T-helper 9 cell (primary cell): ENCODE measurements at places on chromosomes 11 and 22.

DNA sequence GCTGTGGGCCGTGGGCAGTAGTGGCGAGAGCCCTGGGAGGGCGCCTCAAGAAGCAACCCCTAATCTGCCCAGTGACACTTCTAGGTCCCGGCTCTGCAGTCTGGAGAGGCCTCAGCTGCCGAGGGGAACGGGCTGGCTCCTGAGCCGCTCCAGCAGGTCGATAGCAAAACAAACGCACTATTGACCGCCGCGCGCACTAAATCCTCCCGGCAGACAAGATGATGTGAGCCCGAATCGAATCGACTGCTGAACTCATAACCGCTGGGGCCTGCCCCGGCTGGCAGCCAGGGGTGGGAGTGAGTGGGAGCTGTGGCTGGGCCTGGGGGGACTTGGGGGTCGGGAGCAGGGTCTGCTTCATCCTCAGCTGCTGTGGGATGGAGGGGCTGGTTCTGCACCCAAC lies 36.1 kb downstream of the FLRT1 start:
- no peak for DNase-seq

GRCh38 chr11:128625746-128626145 lies 38.4 kb upstream of the ETS1 start:
- no peak for DNase-seq

DNA sequence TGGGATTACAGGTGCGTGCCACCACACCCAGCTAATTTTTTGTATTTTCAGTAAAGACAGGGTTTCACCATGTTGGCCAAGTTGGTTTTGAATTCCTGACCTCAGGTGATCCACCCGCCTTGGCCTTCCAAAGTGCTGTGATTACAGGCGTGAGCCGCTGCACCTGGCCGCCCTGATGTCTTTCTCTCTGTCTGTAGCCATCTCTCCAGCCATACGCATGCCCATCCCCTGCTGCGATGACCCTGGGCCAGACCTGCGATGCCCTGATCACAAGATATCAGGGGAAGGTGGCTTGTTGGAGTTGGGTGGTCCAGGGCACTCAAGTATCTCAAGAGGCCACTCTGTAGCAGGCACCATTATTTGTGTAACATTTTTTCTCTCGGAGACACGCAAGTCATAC lies 54.4 kb upstream of the RBFOX2 start:
- no peak for DNase-seq

DNA sequence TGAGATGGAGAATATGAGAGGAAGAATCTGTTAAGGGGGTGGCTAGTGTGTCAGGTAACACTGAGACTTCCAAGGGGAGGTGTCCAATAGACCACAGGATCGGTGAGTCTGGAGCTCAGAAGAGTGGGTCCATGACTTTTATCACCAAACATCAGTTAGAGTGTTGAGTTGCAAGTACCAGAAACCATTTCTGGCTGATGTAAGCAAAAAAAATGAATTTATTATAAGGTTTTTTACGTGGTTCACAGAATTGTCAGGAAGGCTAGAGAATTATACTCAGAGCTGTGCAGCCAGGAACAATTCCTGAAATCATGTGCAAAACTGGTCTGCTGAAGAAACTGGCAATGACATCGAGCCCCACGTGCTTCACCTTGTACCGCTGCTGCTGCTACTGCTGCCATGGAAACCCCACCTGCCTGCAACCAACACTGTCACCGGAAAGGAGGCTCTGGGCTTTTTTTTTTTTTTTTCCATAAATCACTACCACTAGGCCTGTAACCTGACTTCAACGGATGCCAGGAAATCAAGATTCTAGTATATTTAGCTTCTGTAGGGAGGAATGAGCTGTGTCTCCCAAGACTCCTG lies 16.6 kb upstream of the STK33 start:
- no peak for DNase-seq

DNA sequence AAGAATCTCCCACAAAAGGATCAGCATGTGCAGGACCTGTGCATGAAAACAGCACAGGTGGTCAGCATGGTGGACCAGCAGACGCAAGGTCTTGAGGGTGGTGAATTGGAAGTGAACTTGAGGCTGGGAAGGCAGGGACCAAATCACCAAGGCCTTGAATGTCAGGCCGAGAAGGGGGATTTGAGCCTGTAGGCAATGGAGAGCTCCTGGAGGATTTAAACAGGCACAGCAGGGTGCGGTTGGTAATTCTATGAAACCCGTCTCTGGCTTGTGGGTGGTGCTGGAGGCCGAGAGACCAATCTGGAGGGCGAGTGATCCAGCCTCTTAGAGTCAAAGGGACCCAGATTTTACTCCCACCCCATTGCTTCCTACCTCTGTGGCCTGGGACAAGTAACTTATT lies 2.4 kb downstream of the TSKU start:
- DNase-seq: no peak

DNA sequence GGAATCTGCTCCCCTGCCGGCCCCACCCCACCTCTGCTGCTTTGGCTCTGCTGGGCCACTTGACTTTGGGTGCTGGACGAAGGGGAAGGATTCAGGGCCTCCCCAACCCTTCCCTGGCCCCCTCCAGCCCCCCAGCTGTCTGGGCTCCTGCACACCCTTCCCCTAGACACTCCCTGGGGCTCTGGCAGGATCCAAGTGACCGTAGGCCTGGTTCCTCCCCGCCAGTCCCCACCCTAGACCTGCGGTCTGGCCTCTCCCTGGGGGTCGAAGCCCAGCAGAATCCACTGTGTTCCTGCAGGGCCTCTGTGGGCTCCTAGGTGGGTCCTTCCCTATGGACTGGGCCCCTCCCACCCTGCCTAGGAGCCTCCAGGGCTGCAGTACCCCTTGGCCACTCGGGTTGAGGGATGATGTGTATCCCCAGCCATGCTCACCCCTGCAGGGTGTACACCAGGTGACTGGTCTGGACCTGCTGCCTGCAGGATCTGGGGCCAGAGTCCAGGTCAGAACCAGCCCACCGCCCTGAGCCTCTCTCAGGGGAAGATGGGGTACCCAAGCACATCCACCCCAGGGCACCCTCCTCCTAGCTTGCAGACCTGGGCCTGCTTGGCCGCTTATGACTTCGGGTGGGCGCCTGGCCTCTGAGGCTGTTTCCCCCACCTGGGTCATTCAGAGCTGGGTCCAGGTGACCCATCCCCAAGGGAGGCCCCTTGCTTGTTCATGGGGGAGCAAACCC lies 5.6 kb downstream of the PIM3 start:
- DNase-seq: no peak
